Lower leg skin (tissue), 4 donors: ENCODE measurements at places on chromosomes 6 and 20. TPM values are rescaled to one million over a fixed set of nuclear protein-coding genes. Genes with fewer than 3 reads are reported as not detected.

RNF182 gene
- total RNA-seq, result 1.3 TPM

TMEM14A gene
- total RNA-seq, result 9.3 TPM

- DNase-seq, result no peak
Observed at GRCh38 chr6:110488606-110489190, 12.3 kb upstream of the SLC22A16 start.

DNA sequence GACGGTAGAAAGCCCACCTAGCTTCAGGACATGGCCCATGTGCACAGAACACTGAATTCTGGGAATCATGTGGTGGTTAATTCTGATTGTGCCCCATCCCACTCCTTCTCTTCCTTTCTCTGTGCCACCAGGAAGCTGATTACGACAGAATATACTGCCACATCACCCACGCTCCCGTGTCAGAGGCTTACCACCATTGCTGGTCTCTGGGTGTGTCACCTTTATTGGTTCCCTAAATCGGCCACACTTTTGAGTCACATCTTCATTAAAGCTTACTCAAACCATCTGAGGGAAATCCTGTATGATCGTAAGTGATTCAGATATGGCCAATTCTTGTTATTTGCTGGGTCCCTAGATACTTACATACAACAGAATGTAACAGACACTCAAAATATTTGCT, 3.1 kb downstream of the TRMT6 start:
- no peak for DNase-seq

DNA sequence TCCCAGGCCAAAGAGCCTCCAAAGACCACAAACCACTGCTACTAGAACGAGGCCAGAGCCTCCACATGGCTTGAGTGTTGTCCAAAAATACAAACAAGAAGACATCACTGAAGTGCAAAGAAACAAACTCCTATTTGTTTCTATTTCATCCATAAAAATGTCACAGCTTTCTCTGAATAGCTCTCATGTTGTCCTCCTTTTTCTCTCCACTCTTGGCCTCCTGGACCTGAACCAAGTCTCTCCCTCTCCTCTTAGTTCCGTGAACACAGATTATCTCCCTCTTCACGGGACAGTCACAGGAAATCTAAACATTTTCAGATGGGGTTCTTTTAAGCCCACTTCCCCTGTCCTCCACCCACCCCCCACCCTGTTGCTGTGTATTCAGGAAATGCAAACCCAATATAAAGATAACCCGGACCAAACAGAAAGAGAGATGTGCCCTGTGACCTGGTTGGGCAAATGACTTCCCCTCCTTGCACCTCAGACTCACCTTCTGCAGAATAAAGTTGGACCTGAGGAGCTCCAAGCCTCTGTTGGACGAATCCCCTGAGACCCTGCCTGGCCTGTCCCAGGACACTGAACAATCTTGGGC, 75.8 kb upstream of the MRPS10 start:
- no peak for DNase-seq

DNA sequence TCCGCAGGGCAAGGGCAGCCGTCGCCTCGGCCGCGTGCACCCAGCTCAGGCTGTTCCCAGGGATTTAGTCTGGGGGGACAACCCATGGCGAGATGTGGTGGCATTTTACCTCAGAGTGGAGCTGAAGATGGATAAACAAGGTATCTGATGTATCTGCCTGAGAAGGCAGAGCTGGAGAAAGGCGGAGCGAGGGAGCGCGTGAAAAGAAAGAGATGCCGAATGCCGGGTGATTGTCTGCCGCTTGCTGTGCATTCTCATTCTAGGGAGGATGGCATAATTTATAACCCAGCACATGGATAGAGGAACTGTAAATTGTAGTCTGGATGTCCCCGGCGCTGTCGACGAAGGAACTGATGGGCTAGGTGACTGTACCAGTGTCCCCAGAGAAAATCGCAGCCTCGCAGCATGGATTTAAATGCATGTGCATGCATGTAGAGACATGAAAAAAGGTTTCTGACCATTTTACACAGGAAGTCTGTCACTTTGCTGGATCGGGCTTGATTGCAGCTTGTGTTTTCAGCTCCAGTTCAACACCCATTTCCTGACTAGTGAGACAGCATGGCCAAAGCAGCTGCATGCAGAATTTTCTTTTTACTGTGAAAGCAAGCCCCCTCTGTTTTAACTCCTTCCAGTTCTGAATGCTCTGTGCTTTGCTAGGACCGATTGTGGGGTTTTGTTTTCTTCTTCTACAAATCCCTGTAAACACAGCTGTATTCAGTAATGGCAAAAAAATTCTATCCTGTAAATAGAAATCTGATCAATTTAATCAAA, 149.7 kb downstream of the PRL start:
- no peak for DNase-seq

DNA sequence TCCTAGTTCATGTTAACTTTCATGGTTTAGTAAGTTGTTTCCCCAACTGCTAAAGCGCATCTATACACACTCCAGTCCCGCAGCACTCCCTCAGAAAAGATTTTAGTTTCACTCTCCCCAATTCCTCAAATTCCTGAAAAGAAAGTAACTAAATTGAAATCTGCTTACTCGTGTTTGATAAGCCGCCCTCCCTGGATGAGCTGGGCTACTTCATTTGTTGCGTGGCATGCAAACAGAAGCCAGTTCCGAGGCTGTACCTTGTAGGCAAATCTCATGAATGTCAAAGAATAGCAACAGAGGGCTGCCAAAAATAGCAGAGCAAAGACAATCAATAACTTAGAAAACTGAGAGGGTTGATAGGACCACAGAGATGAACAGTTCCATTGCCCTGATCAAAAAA, 16.9 kb downstream of the MPC1 start:
- no peak for DNase-seq
